ENCODE measurements at places on chromosomes 16 and 17.

DNA sequence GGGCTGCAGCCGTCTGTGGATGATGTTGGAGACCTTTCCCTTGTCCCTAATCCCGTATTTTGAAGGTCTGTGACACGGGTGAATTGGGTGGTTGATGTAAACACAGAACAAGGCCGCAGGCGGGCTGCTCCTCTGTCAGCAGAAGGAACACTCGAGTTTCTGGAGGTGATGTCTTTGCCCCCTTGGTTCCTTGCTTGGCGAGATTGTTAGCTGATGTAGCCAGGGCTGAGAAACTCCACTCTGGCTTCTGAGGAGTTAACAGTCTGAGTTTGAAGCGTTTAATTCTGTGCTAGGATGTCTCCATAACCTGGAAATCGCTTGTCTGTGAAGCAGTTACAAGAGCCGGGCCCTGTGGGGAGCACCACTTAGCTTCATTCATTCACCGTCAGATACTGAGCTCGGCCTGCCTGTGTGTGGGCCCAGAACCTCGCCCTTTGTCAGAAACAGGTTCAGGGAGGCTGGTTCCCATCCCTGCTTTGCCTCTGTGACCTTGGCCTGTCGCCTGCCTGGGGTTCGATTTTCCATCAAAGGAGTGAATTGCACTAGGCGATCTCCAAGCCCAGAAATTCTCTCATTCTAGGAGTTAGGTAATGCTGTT is 1.3 kb downstream of the MAPK8IP3 start:
- no peak for DNase-seq

- peak; percentile 9 for DNase-seq
These were observed at the start of gene MLYCD for GRCh38 chr16:83898463-83899271. TSS of gene MLYCD (plus strand) at chr16:83899115. CDS start at chr16:83899145, 30 bp downstream.

DNA sequence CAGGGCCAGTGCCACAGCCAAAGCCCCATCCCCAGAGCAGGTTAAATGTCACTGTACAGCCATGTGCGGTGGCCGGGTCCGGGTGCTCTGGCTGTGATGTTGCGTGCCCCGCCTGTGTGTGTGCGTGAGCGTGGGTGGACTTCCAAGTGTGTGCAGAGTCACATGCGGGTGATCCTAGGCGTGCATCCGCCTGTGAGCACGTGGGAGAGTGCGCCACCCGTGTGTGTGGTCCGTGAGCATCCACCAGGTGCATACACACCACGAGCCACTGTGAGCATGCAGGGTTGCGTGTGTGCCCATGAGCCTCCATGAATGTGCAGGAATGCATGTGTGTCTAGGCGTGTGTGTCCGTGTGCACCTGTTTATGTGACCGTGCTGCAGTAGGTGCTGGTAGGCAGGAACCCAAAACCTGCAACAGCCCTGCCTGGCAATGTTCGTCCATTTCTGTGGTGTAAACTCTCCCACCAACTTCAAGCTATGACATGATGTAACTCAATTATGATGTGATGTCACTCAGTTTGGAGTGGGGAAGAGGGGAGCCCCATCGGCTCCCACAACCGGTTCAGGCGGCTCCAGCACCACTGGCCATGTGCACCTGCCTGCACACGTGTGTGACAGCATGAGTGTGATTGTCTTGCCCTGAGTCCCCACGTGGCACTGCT is 37.6 kb upstream of the ACSF3 start:
- no peak for DNase-seq

GRCh38 chr16:26787924-26788323 is 278.8 kb upstream of the C16orf82 start:
- DNase-seq, result no peak

DNA sequence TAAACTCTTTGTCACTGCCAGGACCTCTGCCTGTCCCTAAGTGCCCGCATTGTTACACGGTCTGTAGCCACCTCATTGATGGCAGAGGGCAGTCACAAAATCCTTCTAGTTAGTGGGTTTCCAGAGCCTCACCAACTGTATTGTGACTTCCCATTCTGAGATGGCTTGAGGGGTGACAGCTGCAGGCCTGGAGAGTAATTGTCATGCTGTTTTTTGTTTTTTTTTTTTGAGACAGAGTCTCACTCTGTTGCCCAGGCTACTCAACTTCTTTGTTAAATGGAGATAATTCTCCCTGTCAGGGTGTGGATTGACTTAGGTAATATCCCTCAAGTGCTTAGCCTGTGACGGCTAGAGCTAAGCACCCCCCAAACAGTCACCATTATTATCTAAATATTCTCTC is 77.9 kb downstream of the SDR42E1 start:
- no peak for DNase-seq
